ENCODE measurements at places on chromosomes 1 and 21.

DNA sequence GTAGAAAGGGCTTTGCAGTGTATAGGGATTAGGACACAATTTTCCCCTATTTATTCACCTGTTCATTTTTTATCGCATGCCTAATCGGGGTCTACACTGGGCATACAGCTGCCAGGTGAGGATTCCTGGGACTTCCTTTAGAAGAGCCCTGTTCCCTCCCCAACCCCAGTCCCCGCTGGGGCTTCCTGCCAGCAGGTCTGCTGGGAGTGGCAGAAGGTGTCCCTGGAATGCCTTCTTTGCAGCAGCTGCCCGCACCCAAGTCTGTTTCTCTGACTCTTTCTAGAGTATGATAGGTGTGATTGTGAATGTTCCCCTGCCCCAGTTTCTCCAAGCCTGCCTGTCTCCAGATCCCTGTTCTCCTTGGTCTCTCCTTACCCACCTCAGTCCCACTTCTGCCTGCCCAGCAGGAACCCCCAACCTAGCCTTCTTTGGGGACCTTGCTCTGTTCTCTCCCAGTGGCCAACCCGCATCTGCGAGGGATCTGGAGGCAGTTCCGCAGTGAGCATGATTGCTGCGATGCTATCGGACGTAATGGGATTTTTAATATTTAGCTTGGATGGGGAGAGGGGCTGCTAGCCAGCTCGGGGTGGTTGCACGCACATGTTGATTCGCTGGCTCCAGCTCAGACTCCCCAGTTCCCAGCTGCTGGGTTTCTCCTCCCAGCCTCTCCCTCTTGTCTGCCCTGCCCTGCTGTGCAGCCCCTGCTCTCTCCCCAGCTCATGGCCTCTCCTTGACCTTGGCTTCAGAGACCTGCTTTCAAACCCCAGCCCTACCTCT lies 79.8 kb downstream of the EPHB2 start:
- DNase-seq = peak; percentile 20

- DNase-seq = no peak
Observed at GRCh38 chr1:150981805-150982712, at the start of gene ANXA9. ANXA9 (plus strand) TSS chr1:150982292; CDS start chr1:150983106, 814 bp downstream.

GRCh38 chr1:175341631-175342429 lies 149.3 kb upstream of the KIAA0040 start:
- DNase-seq = no peak

- no peak for DNase-seq
Observed at GRCh38 chr1:102942324-102942723, 166.0 kb downstream of the COL11A1 start.

DNA sequence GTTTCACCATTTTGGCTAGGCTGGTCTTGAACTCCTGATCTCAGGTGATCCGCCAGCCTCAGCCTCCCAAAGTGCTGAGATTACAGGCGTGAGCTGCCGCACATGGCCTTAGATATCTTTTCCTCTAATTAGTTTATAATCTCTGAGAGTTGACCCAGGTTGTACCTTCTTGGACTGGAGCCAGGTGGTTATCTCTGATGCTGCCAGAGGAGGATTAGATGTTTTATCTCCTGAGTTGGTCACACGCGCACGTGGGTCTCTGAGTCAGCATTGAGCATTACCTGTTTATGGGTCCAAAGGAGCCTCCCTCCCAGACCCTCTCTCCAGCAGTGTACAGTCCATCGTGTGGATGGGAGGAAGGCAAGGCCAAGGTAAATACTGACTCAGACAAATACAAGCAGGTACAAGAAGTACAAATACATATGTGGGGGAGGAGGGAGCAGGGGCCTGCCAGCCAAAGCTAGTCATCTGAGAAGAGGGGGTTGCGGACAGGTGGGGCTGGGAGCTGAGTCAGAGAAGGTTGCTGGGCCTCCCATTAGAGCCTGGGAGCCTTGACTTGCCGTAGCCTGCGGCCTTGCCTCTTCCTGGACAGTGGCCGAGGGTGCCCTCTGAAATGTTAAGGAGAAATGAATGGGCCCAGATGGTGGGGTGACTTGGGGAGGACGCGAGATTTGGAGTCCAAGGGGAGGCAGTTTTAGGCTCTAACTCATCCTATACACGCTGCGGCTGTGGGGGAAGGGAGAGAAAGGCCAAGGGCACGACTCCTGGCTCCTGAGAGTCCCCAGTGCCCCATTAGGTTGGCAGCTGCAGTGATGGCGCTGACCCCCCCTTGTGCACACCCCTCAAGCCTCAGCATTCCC lies 13.1 kb downstream of the IL6R start:
- no peak for DNase-seq

GRCh38 chr1:154669464-154670282 lies 61.7 kb upstream of the ADAR start:
- peak; percentile 78 for DNase-seq

DNA sequence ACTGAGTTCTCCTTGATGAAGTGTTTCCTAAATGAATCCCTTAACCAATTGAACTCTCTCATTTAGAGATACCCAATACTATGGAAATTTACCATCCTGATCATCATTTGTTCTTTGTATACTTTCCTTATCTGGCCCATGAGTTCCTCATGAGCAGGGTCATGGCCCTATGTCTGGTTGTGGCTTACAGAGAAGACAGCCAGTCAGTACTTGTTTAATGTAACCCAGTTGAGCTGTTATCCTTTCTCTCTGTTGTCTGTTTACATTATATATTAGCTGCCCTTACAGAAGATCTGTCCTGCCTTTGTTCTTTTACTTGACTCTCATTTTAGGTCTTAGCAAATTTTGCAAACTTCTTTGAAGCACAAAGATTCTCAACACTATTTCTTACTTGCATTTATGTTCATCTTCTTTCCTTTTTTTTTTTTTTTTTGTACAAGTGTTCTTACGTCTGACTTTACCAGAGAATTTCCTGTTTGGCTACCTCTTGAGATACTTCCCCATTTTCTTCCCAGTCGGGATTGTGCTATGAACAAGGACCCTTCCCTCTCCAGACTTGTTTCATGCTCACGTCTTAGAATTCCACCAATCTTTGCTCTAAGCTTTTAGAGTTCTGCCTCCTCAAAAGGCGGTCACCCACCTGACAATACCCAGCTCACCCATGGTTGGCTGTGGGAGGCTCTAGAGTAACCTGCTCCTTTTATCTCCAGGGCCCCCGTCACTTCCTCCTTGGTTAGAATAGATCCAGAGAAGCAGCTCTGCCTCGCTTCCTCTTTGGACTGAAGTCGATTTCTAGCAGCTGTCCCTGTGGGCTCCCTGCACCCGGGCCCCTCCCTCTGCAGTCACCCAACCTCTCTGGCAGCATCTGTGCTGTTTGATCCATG lies 53.6 kb upstream of the RUNX1 start:
- peak; percentile 32 for DNase-seq

- DNase-seq = peak; percentile 68
Observed at GRCh38 chr1:202692959-202693555, 17.2 kb downstream of the SYT2 start.

GRCh38 chr1:81556968-81557367 lies 243.8 kb upstream of the ADGRL2 start:
- DNase-seq = no peak

- no peak for DNase-seq
Observed at GRCh38 chr1:237786066-237786719, 104.5 kb downstream of the ZP4 start.

GRCh38 chr21:32765058-32765457 lies 6.5 kb downstream of the PAXBP1 start:
- DNase-seq = no peak

DNA sequence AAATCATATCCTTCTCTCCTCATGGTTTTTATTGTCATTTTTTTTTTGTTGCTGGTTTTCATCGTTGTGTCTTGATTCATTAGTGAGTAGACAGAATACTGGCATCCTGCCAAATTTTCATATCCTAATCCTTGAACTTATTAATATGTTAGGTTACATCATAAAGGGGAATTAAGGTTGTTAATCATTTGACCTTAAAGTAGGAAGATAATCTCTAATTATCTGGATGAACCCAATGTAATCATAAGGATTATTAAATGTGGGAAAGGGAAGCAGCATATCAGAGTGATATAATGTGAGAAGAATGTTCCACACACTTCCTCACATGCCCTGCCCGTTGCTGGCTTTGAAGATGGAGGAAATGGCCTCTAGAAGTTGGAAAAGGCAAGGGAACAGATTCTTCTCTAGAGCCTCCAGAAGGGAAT lies 299.7 kb downstream of the HMCN1 start:
- DNase-seq = no peak

DNA sequence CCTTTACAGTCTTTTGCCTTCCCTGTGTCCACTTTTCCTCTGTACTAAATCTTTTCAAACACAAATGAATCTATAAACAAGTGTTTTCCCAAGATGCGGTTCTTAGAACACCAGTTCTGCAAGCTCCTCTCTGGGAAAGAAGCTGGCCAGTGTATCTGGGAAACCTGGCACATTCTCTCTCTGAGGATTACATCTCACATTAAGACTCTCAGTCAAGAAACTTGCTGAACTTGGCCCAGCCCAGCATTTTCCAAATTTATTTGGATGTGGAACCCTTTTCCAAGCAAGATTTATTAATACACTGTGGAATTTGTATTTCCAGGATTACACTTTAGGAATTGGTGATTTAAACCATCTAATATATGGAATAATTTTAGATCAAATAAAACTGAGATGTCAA lies 105.7 kb downstream of the ZNF281 start:
- DNase-seq = no peak

- no peak for DNase-seq
Observed at GRCh38 chr1:117654493-117655219, 48.8 kb downstream of the TENT5C start.

DNA sequence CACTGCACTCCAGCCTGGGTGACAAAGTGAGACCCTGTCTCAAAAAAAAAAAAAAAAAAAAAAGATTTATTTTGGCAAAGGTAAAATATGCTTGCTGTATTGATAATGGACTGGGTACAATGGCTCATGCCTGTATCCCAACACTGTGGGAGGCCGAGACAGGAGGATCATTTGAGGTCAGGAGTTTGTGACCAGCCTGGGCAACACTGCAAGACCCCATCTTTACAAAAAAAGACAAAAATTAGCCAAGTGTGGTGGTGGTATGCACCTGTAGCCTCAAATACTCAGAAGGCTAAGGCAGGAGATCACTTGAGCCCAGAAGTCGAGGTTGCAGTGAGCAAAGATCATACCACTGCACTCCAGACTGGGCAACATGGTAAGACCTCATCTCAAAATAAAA lies 6.3 kb downstream of the SF3A3 start:
- DNase-seq = no peak

- DNase-seq = no peak
Observed at GRCh38 chr1:150173141-150173585, 23.4 kb downstream of the PLEKHO1 start.

DNA sequence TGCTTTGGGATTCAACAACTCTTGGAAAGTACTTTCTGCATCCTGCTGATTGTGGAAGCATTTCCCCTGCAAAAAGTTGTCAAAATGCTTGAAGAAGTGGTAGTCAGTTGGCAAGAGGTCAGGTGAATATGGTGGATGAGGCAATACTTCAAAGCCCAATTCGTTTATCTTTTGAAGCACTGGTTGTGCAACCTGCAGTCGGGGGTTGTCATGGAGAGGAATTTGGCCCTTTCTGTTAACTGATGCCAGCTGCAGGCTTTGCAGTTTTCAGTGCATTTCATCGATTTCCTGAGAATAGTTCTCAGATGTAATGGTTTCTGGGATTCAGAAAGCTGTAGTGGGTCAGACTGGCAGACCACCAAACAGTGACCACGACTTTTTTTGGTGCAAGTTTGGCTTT lies 47.6 kb upstream of the GJA5 start:
- DNase-seq = no peak

- DNase-seq = no peak
Observed at GRCh38 chr21:44757731-44758130, 43.9 kb downstream of the UBE2G2 start.

- no peak for DNase-seq
Observed at GRCh38 chr21:44052830-44053226, 40.7 kb downstream of the TRAPPC10 start.

DNA sequence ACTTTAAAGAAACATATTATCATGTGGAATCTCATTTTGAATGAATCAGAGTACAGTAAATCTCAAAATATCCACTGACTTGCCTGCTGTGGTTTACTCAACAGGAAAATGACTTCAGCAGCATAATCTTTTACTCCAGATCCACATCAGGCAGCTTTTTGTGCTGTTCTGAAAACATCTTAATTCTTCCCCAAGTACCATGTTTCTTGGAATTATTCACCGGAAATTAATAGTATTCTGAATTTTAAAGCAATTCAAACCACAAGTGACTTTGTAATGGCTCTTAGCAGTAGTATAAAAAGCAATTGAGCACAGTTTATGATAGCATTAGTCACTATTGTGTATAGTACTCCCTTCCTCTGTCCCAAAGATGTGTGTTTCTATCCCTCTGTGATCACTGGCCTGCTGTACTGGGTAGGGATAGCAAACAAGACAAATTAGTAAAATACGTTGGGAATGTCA lies 64.2 kb upstream of the ERRFI1 start:
- no peak for DNase-seq

- DNase-seq = no peak
Observed at GRCh38 chr1:91697861-91698260, 188.1 kb downstream of the TGFBR3 start.

- DNase-seq = no peak
Observed at GRCh38 chr1:192516776-192517297, 58.7 kb upstream of the RGS1 start.

- no peak for DNase-seq
Observed at GRCh38 chr1:41028034-41028642, 6.6 kb upstream of the SLFNL1 start.

DNA sequence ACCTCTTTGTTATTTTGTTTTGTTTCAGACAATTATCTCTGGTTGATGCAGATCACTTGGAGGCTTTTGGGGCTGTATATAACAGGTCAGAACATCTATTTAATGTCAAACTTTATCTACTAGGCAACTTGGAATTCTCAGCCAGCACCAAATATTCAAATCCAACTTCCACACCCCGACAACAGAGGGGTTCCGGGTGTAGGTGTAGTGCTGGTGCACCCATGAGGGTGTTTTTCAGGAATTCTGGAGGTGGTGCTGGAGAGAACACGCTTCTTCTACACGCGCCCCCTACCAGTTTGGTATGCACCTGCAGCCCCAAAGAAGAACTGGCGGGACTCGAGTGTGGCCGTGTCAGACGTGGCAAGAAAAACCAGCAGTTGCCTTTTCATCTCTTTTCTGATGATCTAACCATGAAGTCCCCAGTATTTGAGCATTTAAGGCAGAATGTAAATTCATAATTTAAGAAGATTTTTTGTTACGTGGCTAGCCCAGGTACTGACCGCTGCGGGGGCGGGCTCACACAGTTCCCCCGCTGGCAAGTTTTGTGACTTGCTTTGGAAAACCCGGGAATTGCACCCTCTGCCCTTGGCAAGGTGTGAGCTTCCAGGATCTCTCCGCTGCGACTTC lies 462 bp upstream of the TLCD4 start:
- DNase-seq = peak; percentile 56

GRCh38 chr1:218743861-218744505 lies 398.8 kb downstream of the TGFB2 start:
- DNase-seq = no peak
